ENCODE measurements at places on chromosomes 5 and 9.

- DNase-seq, result peak; percentile 61
These were observed at the start of gene AKNA for GRCh38 chr9:114387680-114388356. Gene AKNA, minus strand, starts transcription at chr9:114387982. Its CDS starts 6,649 bp downstream, at chr9:114381333.

GRCh38 chr9:33139421-33140228, 27.5 kb downstream of the B4GALT1 start:
- DNase-seq, result peak; percentile 17

DNA sequence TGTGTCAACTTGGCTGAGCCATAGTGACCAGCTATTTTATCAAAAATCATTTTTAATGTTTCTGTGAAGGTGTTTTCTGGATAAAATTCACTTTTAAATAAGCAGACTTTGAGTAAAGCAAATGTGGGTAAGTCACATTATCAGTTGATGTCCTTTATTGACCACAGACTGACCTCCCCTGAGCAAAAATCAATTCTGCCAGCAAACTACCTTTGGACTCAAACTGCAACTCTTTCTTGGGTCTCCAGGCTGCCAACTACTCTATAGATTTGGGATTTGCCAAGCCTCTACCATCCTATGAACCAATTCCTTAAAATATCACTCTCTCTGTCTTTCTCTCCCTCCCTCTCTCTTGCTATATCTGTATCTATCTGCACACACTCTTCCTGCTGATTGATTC, 1571.7 kb upstream of the NUDT12 start:
- DNase-seq, result no peak

DNA sequence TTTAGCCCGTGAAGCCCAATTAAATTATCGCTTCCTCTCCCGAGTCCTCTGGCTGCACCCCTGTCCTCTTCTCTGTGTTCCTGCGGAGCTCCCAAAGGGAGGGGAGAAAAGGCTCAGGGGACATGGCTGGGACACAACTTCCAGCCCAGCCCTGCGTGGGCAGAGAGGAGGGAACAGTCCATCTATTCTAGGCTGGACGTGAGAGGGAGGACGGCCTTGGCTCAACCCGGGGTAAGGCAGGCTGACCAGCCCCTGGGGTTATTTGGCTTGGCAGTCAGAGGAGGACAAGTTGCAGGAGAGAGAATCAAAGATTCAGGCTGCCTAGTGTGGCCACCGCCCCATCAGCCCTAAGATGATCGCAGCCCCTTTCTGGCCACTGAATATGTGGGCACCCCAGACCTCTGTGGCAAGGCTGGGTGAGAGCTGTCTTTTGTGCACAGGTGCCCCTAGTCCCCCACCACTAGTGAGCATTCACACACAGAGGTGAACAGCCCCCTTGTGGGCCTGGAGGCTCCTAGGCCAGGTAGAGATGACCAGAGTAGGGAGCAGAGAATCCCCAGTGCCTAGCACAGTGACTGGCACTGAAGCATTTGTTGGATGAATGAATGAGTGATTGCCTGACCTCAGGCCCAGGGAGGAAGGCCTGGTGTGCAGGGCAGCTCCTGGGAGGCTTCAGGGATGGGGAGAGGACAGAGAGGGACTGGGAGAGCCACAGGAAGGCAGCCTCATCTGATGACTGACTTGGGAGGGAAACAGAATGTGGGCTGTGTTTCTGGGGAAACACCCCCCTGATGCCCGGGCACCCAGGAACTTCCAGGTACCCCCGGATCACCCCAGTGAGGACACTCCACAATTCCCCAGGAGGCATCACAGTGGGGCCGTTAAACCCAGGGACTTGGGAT, 133.9 kb downstream of the C9orf50 start:
- no peak for DNase-seq

GRCh38 chr5:93599001-93599379, 16.0 kb downstream of the NR2F1 start:
- DNase-seq, result no peak

DNA sequence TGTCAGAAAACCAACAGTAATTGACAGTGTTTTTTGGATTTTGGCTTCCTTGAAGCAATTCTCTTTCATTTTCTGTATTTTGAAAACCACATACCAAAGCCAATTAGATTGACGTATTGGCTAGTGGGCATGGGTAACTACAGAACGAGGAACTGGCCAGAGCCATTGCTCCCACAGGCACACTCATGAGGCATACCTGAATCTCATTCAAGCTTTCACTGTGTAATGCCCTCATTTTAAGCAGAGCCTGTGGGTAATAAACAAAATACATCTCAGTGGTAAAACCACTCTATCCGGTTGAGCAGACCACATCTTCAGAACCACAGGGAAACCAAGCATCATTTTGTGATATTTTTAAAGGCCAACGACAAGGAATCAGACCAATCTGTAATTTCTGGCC, 394.1 kb downstream of the ZNF608 start:
- DNase-seq, result no peak

DNA sequence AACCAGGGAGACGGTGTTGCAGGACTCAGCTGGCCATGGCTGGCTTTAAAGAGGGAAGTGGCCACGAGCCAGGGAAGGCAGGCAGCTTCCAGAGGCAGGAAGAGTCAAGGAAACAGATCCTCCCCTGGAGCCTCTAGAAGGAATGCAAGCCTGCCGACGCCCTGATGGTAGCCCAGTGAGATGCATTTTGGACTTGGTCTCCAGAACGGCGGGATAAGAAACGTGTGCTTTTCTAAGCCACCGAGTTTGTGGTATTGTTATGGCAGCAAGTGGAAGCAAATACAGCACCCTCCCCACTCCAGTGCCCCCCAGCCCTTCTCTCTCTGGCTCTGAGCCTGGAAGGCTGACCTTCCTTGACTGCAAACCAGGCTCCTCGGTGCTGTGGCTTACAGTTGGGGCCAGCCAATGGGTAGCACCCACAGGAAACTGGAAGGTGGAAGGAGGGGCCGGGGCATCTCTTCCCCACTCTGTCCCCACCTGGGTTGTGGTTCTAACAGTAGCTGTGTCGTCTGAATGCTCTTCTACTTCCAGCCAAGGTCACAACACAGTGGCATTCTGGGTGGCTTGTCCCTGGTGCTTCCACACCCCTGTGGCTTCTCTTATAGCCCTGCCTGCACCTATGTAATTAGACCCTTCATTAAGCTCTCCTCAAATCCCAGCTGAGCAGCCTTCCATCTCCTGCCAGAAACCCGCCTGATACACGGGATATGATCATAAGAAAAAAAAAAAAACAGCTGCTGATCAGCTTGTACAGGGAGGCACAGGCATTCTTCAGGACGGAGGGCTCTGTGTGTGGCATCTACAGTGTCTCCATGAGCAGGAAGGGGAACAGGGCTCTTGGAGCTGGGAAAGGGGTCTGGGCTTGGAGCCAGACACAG, 29.9 kb upstream of the UNC5A start:
- DNase-seq, result no peak

DNA sequence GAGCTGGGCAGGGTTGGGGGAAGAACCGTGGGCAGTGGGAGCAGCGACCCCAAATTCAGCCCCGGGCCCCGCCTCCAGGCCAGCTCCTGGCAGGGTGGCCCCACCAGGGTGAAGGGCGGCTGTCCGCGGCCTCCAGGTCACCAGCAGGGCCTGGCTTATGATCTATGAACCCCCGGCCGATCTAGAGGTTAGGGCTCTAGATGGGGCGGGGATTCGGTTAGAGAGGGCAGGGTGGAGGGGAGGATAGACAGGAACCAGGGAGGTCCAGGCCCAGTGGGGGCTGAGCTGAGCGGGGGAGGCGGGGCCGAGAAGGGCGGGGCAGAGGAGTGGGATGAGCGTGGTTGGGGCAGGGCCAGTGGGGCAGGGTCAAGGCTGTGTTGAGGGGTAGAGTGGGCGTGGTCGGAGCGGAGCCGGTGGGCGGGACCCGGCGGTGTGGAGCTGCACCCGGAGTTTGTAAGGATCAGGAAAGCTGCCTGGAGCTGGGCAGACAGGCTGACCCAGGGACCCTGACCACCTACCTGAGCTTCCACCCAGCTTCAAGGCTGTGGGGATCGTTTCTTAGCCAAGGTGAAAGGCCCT, 29.3 kb upstream of the OBP2B start:
- peak; percentile 27 for DNase-seq

GRCh38 chr9:5364294-5365024, 24.8 kb upstream of the RLN1 start:
- DNase-seq, result no peak
